ENCODE measurements at places on chromosomes 6 and 20.

GRCh38 chr6:31744422-31744821 is 4.6 kb downstream of the MSH5 start:
- DNase-seq: no peak

DNA sequence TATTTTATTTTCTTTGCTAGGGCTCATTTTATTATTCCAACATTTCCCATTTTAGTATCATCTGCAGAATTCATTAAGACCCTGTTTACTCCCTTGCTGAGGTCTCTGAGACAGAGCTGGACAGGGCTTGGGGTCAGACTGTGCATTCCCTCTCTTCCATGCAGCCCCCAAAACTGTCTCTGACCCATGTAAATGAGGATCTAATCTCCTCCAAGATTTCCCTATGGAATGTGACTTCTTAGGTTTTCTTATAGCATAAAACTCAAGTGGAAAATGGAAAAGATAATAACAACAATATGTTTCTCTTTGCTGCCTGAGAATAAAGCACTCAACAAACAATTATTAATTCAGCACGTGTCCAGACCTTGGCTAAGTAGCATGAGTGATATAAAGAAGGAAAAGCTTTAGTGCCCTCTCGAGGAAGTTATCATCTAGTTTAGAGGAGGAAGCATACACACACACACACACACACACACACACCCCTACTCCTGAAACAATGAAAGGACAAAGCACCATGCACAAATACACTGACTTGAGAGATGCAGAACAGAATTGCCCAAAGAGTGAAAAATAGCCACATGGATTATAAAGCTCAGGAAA is 815.5 kb downstream of the BCKDHB start:
- DNase-seq: no peak

GRCh38 chr20:1803061-1803931 is 91.9 kb upstream of the SIRPA start:
- no peak for DNase-seq

DNA sequence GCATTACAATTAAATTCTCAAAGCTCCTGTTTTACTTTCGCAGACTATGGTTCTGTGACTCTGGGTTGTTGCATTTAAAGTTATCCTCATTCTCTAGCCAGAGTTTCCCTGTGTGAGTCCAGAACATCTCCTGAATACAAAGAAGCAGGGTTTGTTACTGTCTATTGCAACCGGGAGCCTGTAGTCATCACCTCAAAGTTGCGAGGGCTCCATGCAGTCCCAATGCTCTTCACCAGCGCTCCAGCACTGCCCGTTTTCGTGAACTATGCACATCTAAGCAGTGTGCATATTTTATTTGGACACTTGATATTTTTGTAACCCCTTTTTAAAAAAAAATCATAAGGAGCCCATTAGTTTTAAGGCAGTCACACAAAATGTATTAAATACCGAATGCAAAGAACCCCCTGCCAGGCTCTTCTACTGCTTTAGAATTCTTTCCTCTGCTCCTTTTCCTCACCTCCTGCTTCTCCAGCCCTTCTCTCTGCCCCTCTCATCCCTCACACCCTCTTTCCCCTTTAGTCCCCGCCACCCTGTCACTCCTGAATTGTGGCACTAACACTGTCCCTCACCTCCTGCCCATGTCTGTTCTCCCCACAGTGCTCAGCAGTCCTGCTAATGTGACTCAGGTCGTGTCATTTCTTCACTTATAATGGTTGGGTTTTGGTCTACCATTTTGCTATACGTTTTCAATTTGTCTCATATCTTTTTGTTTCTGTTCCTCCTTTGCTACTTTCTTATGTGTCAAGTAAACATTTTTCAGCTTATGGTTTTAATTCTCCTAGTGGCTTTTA is 1.1 kb upstream of the HLA-C start:
- no peak for DNase-seq

DNA sequence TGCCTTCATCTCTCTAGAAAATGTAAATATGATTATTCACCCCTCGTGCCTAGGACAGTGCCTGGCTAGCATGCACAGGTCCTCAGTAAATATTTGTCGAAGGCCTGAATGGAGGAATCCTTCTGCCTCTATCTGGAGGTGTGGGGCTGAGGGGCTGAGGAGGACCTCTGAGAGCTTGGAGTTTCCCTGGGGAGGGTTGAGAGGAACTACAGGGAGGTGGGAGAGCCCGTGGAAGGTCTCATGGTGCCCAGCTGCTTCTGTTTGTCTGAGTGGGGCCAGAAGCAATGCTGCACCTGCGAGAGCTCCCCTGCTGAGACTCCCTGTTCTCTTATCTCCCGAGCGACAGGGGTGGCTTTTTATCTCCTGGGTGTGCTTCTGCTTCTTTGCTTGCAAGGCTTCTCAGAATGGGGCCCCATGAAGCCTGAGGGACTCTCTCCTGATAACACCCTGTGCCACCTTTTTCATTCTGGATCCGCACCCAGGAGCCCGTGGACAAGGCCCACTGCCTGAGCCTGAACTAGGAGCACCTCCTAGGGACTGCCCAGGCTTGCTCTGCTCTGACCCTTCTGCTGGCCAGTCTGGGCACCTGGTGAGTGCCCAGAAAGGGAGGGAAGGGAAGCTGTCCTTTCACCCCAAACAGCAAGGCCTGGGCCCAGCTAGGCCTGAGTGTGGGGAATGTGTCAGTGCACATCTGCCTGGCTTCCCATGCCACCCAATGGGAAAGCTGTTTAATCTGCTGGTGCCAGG is 2.4 kb downstream of the SLC29A1 start:
- DNase-seq: no peak

DNA sequence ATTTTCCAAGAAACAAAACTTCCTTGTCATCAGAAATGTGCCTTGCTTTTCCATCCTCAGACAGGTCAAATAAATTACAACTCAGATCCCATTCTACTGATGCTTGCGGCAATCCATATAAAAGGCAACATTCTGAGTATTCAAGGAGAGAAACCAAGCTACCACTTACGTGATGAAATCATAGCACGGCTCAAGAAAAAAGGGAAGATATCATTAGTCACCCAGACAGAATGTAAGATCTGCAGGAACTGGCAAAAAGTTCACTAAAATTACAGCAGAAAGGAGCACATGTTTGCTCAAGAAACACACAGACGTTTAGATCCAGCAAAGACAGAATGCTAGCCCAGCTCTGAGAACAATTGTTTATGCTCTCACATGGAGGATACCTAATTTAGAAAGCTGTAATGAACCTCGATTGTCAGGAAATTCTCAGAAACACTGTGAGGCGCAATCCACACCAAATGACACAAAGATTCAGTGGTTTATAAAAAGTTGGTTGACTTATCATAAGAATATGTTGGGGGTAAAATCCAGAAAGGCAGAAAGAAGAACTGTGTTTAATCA is 304.2 kb downstream of the ADGRG6 start:
- DNase-seq: no peak
